ENCODE measurements at places on chromosomes 2 and 18. TPM values are rescaled to one million over a fixed set of nuclear protein-coding genes. Genes with fewer than 3 reads are reported as not detected.

Gene KCTD18
- total RNA-seq, result 12.6 TPM

Gene SCN1A
- 15.1 TPM for total RNA-seq

Gene RPRM
- total RNA-seq, result 154 TPM

Gene ANKRD53
- 1.2 TPM for total RNA-seq

Gene PLA2R1
- total RNA-seq, result 1.6 TPM

Gene GCG
- 0.41 TPM for total RNA-seq

Gene VIL1
- total RNA-seq, result not detected

Gene TMEM178A
- 26.9 TPM for total RNA-seq

Gene SERPINB8
- total RNA-seq, result 1.6 TPM

Gene GPC1
- total RNA-seq, result 38.7 TPM

Gene ITSN2
- total RNA-seq, result 25.3 TPM

GRCh38 chr18:43539862-43540261 is 262.6 kb upstream of the SYT4 start:
- DNase-seq, result no peak

GRCh38 chr2:68689553-68690537 is 44.8 kb upstream of the ARHGAP25 start:
- no peak for DNase-seq

- no peak for DNase-seq
Measured at GRCh38 chr2:168097431-168097830, 150.0 kb downstream of the STK39 start.

GRCh38 chr18:25176518-25177042 is 175.4 kb downstream of the ZNF521 start:
- no peak for DNase-seq

- no peak for DNase-seq
Measured at GRCh38 chr2:27393225-27393624, 12.7 kb upstream of the ZNF513 start.

GRCh38 chr2:142220239-142220638 is 89.4 kb upstream of the LRP1B start:
- DNase-seq, result no peak

- no peak for DNase-seq
Measured at GRCh38 chr2:172288603-172289002, 138.8 kb upstream of the ITGA6 start.

DNA sequence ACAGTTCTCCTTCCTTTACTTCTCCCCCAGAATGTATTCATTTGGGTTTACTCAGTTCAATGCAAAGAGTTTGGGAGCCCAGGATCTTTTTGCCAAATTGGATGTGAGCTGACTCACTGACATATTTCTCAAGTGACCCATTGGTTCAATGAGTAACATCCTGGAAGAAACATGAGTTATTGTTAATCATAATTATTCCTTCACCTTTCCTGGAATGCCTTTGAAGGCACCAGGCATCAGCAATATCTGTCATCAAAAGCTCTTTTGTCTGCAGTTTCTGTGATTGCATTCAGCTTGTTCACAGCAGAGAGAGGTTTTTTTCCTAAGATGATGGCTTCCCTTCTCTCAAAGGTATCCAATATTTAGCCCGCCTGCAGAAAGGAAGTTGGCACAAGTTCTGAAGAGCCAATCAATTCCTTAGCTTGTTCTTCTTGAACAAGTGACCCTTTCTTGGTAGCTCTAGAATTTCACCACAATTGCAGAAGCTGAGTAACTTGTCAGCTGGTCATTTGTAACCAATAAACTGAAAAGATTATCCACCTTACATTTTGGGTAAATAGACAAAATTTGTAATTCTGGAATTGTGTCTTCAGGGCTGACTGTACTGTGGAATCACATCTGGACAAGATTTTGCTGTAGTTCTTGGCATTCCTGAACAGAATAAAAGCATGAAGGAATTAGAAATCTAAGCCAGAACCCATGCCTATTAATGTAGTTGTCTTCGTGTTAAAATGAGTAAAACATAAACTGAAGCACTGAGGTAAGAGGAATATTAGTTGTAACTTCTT is 72.2 kb upstream of the TMEM17 start:
- no peak for DNase-seq

DNA sequence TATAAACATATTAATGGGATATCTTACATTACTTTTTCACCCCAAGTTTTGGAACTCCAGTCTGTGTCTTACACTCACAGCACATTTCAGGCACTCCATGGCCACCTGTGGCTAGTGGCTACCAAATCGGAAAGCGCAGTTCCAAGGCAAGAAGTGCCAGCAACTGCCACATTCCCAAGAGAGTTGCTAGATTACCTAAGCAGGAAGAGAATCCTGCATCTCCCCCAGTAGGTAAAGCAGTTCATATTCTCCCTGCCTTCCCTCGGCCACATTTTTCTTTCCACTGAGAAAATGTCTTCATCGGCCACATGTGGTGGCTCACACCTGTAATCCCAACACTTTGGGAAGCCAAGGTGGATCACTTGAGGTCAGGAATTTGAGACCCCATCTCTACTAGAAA is 62.8 kb downstream of the MEX3C start:
- DNase-seq, result no peak

DNA sequence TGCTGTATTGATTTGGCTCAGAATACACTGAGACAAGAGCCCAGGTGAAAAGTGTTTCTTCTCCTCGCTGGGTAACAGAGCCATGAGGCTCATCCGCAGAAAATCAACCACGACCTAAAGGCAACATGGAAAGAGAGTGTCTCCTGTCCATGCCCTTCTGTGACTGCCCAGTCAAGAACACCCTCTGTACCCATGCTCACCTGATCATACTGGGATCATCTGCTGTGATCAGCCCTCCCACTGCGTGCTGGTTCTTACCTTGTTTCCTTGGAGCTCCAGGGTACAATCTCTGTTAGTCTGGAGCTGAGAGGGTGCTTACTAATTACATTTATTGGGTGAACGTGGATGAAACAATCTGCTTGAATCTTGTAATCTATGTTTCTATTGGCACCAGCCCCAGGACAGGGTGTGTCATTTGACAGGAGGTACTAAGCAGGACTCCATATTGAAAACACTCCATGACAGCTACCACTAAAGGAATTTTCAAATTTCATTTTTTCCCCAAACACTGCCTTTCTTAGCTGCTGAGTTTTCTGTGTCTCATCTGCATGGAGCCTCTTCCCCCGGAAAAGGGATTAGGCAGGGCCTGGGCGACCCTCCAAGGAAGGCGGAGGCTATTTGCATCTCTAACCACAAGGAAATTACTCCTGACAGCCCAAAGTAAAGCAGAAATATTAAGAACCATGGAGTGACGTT is 39.7 kb upstream of the GRP start:
- DNase-seq, result no peak

- DNase-seq, result no peak
Measured at GRCh38 chr2:122163617-122164016, 408.2 kb downstream of the TSN start.

- DNase-seq, result no peak
Measured at GRCh38 chr2:230268606-230269243, 43.2 kb downstream of the SP140 start.

DNA sequence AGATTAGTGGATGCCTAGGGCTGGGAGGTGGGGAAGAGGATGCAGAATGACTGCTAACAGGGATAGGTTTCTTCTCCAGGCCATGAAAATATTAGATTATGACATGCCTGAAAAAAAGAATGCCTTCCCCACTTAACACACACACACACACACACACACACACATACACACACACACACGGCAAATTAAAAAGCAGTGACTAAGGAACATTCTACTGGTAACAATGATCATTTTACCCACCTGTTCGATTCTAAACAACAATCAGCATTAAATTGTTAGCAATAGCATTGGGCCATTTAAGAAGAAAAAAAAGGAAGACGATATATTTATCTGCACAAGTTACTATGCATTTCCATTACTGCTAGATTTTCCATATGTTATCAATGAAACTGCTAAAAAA is 10.8 kb downstream of the CACNB4 start:
- no peak for DNase-seq
